Stimulated activated CD8-positive, alpha-beta memory T cell treated with anti-CD3 and anti-CD28 coated beads, Interleukin-15, amount 100 ng/mL, for 4 hours (primary cell): ENCODE measurements at places on chromosomes 7 and 10.

DNA sequence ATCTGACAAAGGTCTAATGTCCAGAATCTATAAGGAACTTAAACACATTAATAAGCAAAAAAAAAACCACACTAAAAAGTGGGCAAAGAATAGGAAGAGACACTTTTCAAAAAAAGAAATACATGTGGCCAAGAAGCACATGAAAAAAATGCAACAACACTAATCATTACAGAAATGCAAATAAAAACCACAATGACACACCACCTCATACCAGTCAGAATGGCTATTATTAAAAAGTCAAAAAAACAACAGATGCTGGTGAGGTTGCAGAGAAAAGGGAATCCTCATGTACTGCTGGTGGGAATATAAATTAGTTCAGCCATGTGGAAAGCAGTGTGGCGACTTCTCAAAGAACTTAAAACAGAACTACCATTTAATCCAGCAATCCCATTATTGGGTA, 119.0 kb downstream of the LMBR1 start:
- no peak for DNase-seq

DNA sequence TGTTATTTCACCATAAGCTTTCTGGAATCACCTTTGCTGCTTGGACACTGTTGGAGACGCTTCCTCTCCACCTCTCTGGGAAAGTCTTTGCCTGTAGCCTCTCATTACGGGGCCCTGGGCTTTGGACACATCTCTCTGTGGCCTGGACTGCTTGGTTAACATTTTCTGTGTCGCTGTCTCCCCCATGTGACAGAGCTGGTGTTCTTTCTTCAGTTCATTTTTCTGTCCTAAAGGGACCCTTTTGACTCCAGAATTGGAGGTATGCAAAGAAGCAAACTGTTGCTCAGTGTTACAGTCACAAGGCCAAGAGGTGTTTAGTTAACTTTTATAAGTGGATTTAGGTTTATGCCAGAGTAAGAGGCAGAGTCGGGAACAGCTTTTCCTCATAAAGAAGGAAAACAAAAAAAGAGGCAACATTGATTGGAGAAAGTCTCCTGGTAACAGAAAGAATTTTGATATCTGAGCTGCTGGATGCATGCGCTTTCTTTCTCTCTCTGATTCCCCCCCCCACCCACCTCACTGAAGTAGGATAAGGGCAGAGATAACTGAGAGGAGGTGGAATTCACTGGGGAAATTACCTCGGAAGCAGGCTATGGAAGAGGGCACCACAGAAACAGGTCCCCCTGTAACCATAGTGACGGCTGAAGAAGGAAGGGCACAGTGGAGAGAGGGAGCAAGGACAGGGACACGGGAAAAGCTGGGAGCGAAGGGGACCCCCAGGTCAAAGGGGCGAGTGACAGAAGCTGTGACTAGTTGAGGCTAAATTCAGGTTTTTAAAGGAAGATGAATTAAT, 57.8 kb downstream of the LGI1 start:
- no peak for DNase-seq

DNA sequence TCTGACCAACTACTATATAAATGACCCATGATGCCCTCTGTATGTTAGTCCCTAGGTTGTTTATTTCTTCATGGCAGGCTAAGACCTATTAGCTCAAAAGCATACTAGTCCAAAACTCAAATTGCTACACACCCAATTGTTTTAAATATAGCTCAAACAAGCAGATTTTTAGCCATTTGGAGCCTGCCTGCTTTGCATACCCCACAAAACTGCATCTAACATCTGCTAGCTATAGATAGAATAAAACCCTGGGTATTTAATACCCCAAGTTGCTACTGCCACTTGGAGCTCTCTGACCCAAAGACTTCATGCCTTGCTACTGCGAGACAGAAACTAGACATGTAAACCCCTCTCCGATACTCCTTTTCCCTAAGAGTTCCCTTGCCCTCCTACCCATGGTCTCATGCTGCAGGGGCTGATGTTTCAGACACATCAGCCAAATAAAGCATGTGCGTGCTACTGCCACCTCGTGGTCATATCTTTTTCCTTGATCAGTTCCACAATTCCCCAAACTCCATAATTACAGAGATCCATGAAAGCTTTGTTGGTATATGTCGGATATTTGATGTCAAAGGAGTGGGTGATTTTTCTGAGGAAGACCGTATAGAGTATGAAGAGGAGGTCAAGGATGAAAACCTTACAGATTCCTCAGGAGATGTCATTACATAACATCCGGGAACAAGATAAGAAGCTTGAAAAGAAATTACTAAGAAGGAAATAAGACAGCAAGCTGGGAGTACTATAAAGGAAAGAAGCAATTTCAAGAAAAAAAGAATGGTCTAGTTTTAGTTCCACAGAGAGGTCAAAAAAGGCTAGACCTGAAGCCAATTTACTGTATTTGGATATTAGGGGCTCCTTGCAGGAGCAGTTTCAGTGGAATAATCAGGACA, 386.6 kb downstream of the SH2D4B start:
- DNase-seq, result no peak

GRCh38 chr7:4964506-4964905, 5.5 kb upstream of the MMD2 start:
- no peak for DNase-seq

- DNase-seq, result no peak
Measured at GRCh38 chr7:139772115-139772514, 5.7 kb downstream of the HIPK2 start.

DNA sequence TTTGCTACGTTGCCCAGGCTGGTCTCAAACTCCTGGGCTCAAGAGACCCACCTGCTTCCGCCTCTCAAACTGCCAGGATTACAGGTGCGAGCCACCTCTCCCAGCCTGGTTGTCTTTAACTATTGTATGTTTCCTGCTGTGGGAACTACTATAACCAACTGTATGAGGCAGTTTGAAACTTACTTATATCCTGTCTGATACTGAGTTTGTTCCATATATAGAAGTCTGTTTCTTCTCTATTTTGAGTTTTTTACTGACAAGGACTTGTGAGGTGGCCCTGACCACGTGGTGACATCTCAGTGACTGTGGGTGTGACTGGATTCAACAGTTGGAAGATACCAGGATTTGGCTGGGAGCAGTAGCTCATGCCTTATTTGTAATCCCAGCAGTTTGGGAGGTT, 14.2 kb downstream of the FBH1 start:
- DNase-seq, result no peak

GRCh38 chr10:101639141-101639900, 51.2 kb downstream of the DPCD start:
- DNase-seq, result no peak

GRCh38 chr7:36311539-36311938, 78.1 kb upstream of the ANLN start:
- DNase-seq, result no peak

DNA sequence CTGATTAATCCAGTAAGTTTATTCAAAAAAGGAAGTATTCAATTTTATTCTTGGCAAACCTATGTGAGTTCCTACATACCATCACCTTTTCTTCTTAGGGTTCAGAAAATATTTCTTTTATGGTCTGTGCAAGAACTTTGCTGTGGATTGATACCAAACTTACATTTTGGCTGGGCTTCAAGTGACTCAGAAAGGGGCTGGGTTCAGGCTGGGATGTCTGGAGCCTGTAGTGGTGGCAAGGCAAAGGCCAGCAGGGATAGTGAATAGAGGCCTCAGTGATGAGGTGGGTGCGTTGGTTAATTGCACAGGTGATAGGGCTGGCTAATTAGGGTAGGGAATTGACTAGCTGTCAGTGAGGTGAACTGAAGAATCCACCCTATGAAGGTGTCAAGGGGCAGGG, 40.2 kb upstream of the ATXN7L1 start:
- DNase-seq, result no peak

DNA sequence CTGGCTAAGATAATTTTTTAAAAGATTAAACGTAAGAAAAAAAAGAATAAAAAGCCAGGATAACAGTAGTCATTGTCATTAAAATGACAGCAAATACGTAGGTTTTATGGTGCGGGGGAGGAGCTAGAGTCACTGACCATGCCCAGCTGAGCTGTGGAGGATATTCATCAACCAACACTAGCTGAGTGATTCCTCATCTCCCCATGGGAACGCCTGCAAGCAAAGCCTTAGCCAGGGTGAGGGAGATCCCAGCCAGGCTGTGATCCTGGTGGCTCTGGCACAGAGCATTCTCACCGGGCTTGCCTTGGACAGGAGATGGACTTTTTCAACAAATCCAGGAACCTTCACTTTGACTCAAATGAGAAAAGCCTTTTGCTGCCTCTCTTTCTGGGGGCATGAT, 94.2 kb downstream of the HIP1 start:
- no peak for DNase-seq

- no peak for DNase-seq
Measured at GRCh38 chr7:18445916-18446520, 49.5 kb upstream of the HDAC9 start.

- DNase-seq, result no peak
Measured at GRCh38 chr7:93043385-93043985, 74.3 kb downstream of the SAMD9 start.

DNA sequence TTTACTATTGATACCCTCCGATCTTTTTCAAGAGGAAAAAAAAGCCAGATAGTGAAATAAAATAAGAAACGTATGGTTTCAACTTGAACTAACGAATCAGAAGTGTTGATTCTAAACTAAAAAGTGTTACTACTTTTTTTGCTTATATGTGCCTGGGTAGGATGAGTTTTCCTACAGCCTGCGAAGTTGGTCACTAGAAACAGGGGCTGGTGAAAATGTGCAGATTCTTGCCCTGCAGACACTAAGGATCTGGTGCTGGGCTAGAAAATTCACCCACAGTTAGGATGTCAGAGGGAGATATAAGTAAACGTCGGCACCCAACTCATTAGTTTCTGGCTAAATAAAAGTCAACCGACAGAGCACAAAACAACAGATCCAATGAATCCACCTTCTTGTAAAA, 298.7 kb upstream of the NFE2L3 start:
- DNase-seq, result no peak

DNA sequence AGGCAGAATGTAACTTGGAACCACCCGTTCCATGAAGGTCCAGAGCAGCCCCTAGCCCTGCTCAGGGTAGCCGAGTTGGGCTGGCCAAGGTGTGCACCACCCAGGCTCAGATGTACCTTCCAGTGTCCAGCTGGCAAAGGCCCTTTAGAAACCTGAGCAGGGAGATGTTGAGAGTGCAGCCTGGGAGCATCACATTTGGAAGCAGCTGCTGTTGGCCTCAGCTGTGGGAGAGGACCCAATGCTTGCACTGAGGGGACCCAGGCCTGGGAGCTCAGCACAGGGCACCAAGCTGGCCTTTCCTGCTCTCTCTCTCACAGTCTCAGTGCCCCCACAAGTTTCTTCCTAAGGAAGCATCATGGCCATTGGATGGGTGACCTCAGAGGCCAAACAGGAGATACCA, 33.5 kb downstream of the ANXA8 start:
- DNase-seq, result no peak

DNA sequence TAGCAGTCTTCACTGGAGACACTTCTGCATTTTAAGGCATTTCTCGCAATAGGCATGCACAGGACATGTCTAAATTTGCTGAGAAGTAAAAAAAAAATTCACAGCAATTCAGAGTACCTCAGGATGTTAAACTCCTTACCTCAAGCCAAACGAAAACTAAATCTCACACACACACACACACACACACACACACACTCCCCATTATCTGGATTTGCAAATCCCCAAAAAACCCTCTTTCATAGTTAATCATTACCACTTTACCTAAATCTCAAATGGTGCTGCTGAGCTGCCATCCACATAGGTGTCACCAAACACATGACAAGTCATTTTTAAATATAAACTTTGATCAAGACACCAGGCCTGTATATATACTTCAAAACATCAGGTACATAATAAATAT, 31.8 kb downstream of the CACNA2D1 start:
- DNase-seq, result no peak

DNA sequence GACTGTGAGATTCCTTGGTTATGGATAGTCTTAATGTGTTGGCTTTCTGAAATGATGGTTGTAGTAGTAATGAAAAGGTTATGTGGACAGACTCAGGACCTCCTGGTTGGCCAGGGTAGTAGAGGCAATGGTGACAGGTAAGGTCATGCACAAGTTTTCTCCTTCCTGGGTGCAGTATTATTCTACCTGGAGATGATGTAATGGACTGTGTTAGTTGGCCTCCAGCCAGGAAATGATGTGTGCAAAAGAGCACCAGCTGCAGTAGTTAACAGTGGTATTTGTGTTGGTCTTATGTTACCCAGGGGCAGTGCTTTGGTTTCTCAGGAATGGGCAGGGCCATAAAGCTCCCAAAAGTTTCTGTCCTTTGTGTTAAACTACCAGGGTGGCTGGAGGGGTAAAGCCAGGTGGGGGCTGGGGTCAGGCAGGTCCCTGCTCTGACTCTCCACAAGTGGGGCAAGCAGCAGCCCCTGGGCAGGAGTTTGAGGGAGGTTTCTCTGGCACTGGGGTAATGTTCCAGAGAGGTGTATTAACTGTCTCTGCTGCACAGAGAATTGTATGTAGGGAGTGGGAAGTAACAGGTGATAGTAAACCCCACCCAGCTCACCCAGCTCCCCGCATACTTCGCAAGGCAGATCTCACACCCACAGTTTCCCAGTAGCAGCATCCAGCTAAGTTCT, 36.3 kb downstream of the GPR22 start:
- DNase-seq, result no peak

GRCh38 chr10:19917751-19918478, 101.7 kb downstream of the PLXDC2 start:
- no peak for DNase-seq

DNA sequence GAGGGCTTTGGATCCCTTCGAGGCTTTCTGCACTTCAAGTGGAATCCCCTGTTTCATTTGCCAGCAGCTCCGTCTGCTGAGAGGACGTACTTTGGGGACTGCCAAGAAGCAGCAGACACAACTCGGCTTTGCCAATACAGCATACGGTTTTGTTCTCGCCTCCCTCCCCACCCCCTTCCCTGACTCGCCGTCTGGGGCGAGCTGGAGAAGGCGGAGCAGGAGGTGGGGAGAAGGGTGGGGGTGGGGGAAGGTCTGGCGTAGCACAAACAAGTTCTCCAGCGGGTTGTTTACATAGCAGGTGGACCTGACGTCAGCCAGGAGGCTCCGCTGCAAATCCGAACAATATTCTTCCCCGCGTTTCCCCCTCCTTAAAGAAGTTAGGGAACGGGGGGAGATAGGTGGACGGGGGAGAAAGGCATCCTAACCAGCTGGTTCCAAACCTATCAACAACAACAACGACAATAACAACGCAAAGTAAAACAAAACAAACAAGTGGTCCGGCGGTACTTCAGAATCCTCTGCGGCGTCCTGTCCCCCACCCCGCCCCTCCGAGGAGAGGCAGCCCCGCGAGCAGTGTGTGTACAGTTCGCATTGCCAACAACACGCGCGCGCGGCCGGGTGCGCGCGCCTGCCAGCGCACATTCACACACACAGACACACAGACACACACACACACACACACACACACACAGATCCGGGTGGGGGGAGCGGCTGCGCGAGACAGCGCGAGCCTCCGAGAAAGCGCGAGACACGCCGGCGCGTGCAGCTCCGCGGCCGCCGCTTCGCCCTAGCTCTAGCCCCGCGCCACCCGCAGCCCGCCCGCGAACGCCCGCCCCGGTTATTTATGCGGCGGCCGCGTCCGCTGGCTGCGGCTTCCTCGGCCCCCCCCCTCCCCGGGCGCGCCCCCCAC, 167.0 kb upstream of the PPP1R3A start:
- no peak for DNase-seq
